Stimulated activated CD4-positive, alpha-beta T cell treated with anti-CD3 and anti-CD28 coated beads, TNF-alpha, amount 100 ng/mL, for 4 hours (primary cell): ENCODE measurements at places on chromosomes 1 and 21.

DNA sequence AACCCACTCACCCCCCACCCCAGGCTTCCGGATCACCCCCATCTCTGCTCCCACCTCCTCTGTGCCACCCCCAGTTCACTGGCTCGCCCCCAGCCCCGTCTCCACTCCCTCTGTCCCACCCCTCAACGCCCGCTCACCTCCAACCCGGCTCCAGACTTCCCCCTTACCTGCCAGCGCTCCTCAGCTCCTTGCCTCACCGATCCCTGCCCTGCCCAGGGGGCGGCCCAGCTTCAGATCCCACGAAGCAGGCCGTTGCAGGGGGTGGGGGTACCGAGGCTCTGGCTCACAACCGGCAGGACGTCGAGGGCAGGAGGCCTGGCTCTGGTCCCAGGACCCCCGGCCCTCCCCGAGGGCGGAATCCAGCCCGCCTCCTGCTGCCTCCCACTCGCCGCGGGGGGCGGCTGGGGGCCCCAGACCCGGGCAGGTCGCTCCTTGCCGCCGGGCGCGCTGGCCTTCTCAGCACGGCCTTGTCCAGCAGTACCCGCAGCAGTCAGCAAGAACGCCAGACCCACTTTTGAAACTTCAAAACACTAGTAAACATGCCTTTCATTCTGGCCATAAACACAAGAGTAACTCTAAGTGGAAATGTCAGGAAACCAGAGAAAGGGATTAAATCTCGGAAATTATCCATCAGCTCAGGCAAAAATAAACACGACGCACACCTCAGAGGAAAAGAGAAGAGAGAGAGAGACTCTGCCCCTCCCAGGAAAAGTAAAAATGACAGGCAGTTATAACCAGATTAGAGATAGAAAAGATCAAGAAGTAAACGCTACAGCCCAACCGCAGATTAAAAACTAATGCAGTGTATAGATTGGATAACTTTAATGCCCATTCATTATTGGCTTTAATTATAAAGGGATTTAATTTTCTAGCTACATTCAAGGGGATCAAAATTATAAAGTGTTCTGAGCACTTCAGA, 1.0 kb upstream of the FAM89A start:
- DNase-seq = no peak

- DNase-seq = no peak
Measured at GRCh38 chr21:38658511-38658910, 147.2 kb upstream of the ETS2 start.

GRCh38 chr1:59412718-59413326, 115.9 kb downstream of the FGGY start:
- DNase-seq = no peak

DNA sequence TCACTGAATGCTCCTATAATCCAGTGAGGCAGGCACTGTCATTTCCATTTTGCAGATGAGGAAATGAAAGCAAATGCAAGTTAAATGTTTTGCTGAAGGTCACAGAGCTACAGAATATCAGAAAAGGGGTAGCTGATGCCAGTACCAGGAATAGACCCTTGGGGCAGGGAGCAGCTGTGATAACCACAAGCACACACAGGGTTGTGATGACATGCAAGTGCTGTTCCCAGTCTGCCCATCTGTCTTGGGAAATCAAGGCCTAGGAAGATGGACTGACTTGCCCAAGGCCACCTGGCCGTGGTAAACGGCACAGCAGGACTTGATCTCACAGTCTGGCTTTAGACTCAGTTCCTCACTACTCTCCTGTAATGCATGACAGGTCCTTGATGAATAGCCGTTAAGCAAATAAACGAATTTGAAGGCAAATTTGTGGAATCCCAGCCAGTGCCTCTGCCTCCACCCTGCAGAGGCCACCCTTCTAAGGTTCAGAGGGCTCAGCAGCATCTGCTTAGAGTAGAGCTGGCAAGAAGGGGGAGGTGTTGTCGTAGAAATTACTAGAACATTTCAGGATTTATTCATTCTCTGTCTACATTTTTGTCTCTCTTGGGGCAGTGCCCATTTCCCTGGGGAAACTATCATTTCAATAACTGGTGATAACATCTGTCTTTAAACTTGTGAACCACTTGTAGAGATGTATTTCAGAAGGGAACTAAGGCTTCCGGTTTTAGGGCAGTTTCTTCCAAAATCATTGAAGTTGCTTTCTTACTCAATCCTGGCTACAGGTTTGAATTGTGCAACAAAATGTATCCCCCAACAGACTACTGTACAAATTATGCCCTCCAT, 53.2 kb upstream of the MRPS6 start:
- no peak for DNase-seq

DNA sequence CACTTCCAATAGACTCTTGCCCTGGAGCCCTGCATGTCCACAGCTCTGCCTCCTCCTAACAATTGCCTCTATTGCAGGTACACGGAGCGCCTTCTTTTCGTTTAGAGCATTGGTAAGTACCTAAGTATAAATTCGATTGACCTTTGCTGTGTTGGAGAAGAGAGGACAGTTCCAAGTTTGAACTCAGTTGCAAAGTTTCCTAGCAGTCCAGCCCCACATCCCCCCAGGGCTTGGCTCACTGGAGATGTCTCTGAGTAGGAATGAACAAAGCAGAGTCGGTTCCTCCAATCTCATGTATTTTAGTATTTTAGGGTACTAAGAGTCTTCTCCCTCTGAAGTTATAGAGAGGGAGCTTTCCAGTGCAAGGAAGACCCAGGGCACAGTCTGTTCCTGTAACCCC, 238.9 kb upstream of the AJAP1 start:
- DNase-seq = no peak

DNA sequence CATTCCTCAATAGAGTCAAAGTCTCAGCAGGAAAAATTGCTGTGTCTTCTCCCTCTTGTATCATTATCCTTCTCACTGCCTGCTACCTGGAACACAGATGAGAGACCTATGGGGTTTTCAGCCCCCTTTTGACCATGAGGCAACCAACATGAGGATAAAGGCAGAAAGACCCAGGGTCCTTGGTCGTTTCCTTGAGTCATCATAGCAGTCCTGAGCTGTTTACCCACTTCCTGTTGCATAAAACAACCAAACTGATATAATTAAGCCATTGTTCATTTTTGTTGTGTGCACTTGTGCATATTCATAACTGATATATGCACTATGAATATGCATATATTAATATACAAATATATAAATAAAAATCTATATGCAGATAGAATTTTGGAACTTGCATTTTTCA, 188.3 kb upstream of the MAP1LC3C start:
- no peak for DNase-seq

DNA sequence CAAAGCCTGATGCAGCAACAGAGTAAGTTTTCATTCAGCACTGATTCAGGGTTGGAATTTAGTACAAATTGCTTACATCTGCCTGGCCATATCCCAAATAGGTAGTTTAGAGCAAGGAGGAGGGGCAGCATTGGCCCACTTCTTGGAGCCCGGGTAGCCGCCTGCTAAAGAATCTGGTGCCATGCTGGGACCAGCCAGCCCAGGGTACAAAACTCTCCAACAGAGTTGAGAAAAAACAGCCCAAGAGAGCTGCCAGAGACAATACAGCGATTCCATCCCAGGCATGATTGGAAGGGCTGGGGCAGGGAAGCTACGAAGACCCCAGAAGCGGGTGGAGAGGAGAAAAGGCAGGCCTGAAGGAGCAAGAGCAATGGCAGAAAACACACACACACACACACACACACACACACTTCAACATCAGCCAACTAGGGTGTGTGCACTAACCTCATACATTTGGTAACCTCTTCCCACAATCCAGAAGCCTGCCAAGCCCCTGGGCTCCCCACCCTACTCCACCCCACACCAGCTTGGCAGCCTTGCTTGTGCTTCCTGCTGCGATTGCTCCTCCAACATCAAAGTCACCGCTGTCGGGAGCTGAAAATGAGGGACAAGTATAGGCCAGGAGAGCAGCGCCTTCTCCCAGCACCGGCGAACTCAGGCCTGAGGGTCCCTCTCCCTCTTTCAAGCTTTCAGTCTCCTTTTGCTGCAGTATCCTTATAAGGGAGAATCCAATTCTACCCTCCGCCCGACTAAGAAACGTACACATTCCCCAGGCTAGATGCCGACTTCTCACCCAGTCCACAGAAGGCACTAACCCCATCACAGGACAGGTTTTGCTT, 1.2 kb downstream of the PIK3C2B start:
- DNase-seq = no peak

DNA sequence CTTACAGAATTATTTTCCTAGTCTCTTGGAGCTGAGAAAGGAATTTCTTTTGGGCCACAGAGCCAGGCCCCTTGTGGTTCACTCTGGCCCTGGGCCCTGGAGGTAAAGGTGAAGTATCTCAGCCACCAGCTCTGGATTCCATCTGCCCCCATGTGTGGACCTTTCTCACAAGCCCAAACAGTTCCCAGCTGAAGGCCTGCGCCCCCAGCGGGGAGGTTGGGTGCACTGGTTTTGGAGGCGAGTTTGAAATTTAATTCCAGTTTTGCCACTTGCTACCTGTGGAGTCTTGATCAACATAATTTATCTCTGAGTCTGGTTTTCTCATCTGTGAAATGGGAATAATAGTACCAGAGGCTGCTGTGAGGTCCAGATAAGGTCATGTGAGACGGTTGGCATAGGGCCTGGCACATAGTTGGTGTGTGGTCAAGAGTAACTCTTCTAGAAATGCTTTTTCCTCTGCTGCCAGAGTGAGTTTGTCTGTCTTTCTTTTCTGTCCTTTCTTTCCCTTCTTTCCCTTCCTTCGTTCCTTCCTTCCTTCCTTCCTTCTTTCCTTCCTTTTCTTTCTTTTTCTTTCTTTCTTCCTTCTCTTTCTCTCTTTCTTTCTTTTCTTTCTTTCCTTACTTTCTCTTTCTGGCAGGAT, 6.1 kb downstream of the AGTRAP start:
- no peak for DNase-seq

DNA sequence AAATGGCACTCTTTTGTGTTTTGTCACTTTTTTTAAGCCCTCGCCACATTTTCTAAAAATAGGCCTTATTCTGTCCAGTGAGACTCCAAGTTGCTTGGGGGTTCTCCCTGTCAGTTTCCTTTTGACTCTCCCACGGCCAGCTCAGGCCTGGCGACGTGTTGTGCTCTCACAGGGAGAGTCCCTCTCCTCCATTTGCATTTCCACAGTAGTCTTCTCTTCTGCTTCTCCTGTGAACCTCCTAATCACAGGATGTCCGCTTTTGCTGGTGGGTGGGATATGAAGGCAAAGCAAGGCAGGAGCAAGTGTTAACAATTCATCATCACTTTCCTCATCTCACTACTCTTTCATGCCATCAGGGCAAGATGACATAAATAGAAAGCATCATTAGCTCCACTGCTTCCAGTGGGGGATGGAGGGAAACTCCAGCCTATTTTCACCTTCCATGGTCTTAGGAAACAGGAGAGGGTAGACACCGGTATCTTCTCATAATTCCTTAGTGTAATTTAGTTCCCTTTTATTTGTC, 99.8 kb downstream of the INTS7 start:
- no peak for DNase-seq

DNA sequence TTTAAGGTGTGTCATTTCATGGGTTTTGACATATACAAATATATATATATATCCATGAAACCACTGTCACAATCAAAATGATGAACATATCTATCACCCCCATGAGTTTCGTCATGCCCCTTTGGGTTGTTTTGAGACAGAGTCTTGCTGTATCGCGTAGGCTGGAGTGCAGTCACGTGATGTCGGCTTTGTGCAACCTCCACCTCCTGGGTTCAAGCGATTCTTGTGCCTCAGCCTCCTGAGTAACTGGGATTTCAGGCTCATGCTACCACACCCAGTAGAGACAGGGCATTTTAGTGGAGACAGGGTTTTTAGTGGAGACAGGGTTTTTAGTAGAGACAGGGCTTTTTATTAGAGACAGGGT, 8.0 kb downstream of the HJV start:
- no peak for DNase-seq

GRCh38 chr21:44437696-44438431, 17.4 kb upstream of the LRRC3 start:
- DNase-seq = no peak

GRCh38 chr1:167628741-167629515, 1.1 kb upstream of the RCSD1 start:
- DNase-seq = no peak

GRCh38 chr1:181438013-181438412, 45.3 kb upstream of the CACNA1E start:
- no peak for DNase-seq

- DNase-seq = no peak
Measured at GRCh38 chr1:47689894-47690293, 252.1 kb downstream of the FOXD2 start.
